Endothelial cell of coronary artery (primary cell): ENCODE measurements at places on chromosomes 2 and 18. TPM values are rescaled to one million over a fixed set of nuclear protein-coding genes. Genes with fewer than 3 reads are reported as not detected.

CABLES1 gene
- total RNA-seq, result 22.7 and 28.6 TPM in 2 replicates

CD207 gene
- under 0.01 TPM in 1 of 2 replicates, not detected in the other for total RNA-seq

PSTPIP2 gene
- 4.8 TPM in 2 replicates for total RNA-seq

SLC40A1 gene
- total RNA-seq, result 6.3 and 11.5 TPM in 2 replicates

TRAPPC8 gene
- total RNA-seq, result 39.9 and 43.3 TPM in 2 replicates

USP40 gene
- total RNA-seq, result 16.6 and 24.1 TPM in 2 replicates

HK2 gene
- total RNA-seq, result 14.9 and 38.7 TPM in 2 replicates

GALNT3 gene
- total RNA-seq, result 0.09 TPM in 2 replicates

OR6B2 gene
- total RNA-seq, result not detected in 2 replicates

HAAO gene
- total RNA-seq, result 0.09 TPM in 2 replicates

DHX57 gene
- 23.4 and 24.1 TPM in 2 replicates for total RNA-seq

SLC23A3 gene
- total RNA-seq, result 1.1 and 3.5 TPM in 2 replicates

GLI2 gene
- total RNA-seq, result under 0.01 and 0.38 TPM in 2 replicates

RESP18 gene
- not detected in 2 replicates for total RNA-seq

PTRHD1 gene
- 27.1 and 36.7 TPM in 2 replicates for total RNA-seq
